ENCODE measurements at places on chromosomes 16 and 17.

DNA sequence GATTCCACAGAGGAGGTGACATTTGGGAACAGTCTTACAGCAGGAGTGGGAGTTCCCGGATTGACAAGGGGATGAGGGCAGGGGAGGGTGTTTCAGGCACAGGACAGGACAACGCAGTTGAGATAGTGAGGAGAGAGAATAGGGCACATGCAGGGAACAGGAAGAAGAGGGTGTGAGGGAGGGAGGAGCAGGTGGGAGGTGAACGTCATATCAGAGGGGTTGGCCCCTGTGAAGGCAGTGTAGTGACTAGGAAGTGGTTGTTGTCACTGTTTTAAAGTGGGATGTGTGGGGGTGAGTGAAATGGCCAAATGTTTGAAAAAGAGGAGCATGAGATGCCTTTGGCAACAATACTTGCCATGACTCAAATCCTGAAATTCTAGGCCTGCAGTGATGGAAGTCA is 12.2 kb downstream of the PRKCB start:
- DNase-seq = peak; percentile 31

DNA sequence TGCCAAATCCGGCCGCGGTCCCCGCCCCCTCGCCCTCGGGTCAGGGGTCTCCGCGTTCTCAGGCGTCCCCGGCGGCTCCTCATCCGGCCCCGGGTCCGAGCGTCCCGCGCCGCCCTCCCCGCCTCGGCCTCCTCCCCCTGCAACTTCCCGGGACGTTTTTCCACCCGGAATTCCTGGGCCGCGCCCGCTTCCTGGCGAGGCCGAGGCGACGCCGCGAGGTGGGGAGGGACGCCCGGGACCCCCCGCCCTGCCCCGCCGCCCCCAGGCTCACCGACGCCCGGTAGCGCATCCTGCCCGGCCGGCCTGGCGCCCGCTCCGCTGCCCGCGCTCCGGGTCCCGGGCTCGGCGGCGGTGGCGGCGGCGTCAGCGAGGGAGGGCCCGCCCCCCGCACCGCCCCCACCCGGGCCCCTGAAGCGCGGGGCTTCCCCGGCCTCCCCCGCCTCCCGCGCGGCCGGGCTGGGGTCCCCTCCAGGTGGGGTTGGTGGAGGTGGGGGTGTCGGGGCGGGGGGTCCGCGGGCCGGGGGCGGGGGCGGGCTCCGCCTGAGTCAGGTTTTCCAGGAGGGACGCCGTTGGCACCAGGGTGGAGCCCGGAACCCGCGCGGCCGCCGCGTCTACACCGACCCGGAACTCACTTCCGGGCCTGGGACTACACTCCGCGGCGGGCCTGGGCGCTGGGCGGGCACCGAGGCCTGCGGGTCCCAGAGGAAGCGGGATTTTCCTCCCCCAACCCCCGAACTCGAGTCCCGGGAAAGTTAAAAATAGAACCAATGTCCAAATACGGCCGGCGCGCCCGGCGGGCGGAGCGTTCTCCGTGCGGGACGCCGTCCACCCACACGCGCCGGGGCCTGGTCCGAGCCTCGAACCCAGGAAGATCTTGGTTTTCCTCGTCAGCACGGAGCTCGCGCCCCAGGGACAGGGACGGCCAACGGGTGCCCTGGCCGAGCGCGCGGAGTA is 6.8 kb downstream of the MYO1C start:
- DNase-seq = peak; percentile 65

DNA sequence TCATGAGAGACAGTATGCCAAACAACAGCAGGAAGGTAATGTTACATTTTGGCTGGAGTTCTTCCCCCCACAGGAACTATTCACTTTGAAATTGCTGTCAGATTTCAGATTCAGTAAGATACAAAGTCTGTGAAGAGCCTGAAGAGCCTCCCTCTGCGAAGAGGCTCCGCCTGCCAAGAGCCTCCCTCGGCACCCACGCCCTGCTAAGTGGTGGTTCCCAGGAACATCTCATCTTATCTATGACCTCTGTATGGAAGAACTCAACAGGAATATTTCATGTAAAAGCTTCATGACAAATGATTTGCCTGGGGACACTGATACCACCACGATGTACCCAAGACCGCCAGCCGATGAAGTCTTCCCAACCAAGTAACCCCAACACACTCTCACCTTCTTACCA is 3.2 kb downstream of the ZC3H7A start:
- no peak for DNase-seq

GRCh38 chr16:66408163-66409048 is 18.7 kb upstream of the BEAN1 start:
- DNase-seq = no peak

GRCh38 chr16:66668777-66669444 is 27.6 kb downstream of the CMTM4 start:
- no peak for DNase-seq
